ENCODE measurements at places on chromosomes 5 and 9. TPM values are rescaled to one million over a fixed set of nuclear protein-coding genes. Genes with fewer than 3 reads are reported as not detected.

The RFESD gene
- 1.5 TPM for polyA plus RNA-seq

The ELL2 gene
- polyA plus RNA-seq, result 74.8 TPM

The JADE2 gene
- polyA plus RNA-seq, result 8.4 TPM

The C9orf50 gene
- not detected for polyA plus RNA-seq

The OR13J1 gene
- not detected for polyA plus RNA-seq

The IL31RA gene
- 6.7 TPM for polyA plus RNA-seq

The RASEF gene
- polyA plus RNA-seq, result 0.08 TPM
